ENCODE measurements at places on chromosomes 16 and 17. TPM values are rescaled to one million over a fixed set of nuclear protein-coding genes. Genes with fewer than 3 reads are reported as not detected.

Gene PPY
- not detected for total RNA-seq

Gene BCL6B
- not detected for total RNA-seq

DNA sequence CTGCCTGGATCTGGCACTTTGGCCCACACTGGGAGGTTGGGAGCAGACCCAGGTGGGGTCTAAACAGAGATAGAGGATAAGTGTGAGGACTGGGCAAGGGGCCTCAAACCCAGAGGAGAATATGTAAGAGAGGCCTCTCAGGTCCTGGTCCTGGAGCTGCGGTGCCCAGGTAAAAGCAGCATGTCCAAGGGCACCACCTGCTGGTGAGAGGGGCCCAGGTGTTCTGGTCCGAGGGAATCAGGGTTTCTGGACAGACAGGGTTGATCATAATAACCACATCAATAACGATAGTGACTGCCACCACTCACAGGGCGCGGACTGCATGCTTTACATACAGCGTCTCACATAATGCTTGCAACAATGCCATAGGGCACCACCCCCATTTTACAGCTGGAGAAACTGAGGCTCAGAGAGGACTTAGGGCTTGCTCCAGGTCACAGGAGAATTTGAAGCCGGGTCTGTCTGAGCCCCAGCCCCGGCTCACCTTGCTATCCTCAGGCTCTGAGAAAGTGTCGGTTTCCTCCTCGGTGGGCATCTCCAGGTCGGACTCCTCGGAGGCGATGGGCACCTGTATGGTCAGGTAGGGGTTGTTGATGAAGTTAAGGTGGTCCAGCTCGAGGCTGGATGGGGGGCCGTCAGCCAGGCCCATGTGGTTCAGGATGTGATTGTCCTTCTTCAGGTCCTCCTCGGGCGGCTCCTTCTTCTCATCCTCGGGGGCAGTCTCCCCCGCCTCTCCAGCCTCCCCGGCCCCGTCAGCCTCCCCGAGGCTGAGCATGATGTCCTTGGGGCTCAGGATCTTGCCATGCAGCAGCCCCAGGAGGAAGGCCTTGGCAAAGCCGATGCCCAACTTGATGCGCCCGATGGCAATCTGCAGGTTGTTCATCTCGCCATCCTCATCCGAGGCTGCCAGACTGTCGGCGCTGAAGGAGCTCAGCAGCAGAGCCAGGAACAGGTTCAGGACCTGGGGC lies 19.1 kb upstream of the CD79B start:
- DNase-seq, result peak; percentile 60
- H3K4me1 ChIP-seq, result no peaks in the 10 kb centered on the region
- no peak overlapping the region for H3K4me3 ChIP-seq
- no peak overlapping the region for H3K27ac ChIP-seq
- H3K36me3 ChIP-seq, result no peaks in the 10 kb centered on the region

- H3K27ac ChIP-seq, result no peak overlapping the region
- no peaks in the 10 kb centered on the region for H3K36me3 ChIP-seq
- no peaks in the 10 kb centered on the region for H3K4me1 ChIP-seq
- H3K4me3 ChIP-seq, result no peak overlapping the region
- peak; percentile 47 for DNase-seq
- H3K27me3 ChIP-seq, result no peaks in the 10 kb centered on the region
These were observed 70.6 kb upstream of the CLEC3A start for GRCh38 chr16:77951788-77952187.

Gene TEKT5
- not detected for total RNA-seq

- H3K27ac ChIP-seq, result peak overlapping the region; percentile 95
- H3K4me1 ChIP-seq, result peaks cover 34% of the 10 kb centered on the region
- H3K27me3 ChIP-seq, result no peaks in the 10 kb centered on the region
- DNase-seq, result peak; percentile 99
- H3K36me3 ChIP-seq, result peaks cover 11% of the 10 kb centered on the region
These were observed 15.8 kb upstream of the EEF2K start for GRCh38 chr16:22190081-22190775.

DNA sequence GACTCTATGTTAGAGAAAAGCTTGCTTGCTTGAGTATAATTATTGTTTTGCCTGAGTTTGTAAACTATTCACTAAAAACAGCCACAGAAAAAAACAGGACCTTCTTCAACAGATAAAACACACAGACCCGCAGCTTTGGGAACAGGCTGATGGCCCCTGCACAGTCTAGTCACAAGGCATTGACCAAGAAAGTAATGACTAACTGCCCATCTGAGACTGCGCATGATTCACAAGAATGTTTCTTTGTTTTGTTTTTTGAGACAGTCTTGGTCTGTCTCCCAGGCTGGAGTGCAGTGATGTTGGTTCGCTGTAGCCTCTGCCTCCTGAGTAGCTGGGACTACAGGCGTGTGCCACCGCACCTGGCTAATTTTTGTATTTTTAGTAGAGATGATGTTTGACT lies 2.8 kb upstream of the ZKSCAN2 start:
- no peak for DNase-seq
- peaks cover 30% of the 10 kb centered on the region for H3K4me1 ChIP-seq
- H3K36me3 ChIP-seq, result peaks cover 26% of the 10 kb centered on the region
- H3K27ac ChIP-seq, result no peak overlapping the region
- H3K27me3 ChIP-seq, result no peaks in the 10 kb centered on the region

- DNase-seq, result no peak
- no peaks in the 10 kb centered on the region for H3K4me1 ChIP-seq
- no peak overlapping the region for H3K27ac ChIP-seq
- H3K36me3 ChIP-seq, result peaks cover 6% of the 10 kb centered on the region
These were observed 705.7 kb downstream of the MAF start for GRCh38 chr16:78894886-78895285.

Gene TBX2
- total RNA-seq, result 1.5 TPM

- no peaks in the 10 kb centered on the region for H3K27me3 ChIP-seq
- no peaks in the 10 kb centered on the region for H3K4me1 ChIP-seq
- DNase-seq, result no peak
These were observed 21.6 kb upstream of the METRNL start for GRCh38 chr17:83057793-83058265.

DNA sequence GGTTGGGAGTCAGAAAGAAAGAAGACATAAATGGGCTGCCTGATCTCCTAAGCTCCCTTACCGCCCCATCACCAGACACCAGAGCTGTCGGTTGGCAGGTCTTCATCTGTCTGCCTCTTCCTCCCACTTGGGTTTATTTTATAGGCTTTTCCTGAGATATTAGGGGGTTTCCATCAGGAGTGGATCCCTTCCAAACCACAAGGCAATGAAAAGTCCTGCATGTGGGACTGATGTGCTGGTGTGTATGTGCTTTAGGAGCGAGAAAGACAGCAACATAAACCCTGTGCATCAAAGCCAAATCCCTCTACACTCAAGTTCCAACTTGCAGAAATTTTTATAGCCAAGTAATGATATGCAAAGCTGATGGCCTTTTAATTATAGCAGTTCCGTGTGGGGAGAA lies 389.5 kb downstream of the SLC39A11 start:
- no peaks in the 10 kb centered on the region for H3K27me3 ChIP-seq
- no peaks in the 10 kb centered on the region for H3K36me3 ChIP-seq
- peak; percentile 65 for DNase-seq
- no peak overlapping the region for H3K4me3 ChIP-seq

- H3K4me1 ChIP-seq, result no peaks in the 10 kb centered on the region
- no peak overlapping the region for H3K4me3 ChIP-seq
- no peak overlapping the region for H3K27ac ChIP-seq
- no peak for DNase-seq
- peaks cover 13% of the 10 kb centered on the region for H3K27me3 ChIP-seq
These were observed 41.3 kb downstream of the GP2 start for GRCh38 chr16:20285993-20286499.

DNA sequence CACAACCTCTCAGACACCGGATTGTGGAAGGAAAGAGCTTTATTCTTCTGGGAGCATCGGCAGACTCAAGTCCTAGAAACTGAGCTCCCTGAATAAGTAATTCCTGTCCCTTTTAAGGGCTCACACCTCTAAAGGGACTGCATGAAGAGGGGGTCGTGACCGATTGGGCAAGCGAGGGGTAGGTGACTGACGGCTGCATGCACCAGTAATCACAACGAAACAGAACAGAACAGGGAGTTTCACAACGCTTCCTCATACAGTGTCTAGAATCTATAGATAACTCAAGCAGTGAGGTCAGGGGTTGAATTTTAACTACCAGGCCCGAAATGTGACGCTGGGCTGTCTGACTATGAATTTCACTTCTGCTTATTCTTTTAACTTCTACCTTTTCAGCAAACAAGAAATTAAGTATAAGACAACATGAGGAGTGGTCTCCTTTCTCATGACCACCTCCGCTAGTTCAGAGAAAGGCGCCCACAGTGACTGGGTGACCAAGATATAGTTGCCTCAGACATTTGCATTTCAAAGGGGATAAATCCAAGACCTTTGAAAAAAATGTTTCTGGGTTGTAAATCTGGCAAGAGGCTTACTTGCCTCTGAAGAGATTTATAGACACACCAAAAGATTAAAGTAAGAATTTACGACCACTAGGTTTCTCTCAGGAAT lies 88.4 kb upstream of the ATF7IP2 start:
- no peaks in the 10 kb centered on the region for H3K4me1 ChIP-seq
- H3K4me3 ChIP-seq, result no peak overlapping the region
- peaks cover 7% of the 10 kb centered on the region for H3K36me3 ChIP-seq
- no peaks in the 10 kb centered on the region for H3K27me3 ChIP-seq
- DNase-seq, result no peak

GRCh38 chr16:81279392-81279791 lies 35.4 kb upstream of the GAN start:
- H3K27ac ChIP-seq, result no peak overlapping the region
- H3K4me3 ChIP-seq, result no peak overlapping the region
- H3K27me3 ChIP-seq, result no peaks in the 10 kb centered on the region
- H3K36me3 ChIP-seq, result no peaks in the 10 kb centered on the region

Gene CD300H
- total RNA-seq, result not detected

GRCh38 chr17:39064819-39065218 lies 86.6 kb downstream of the PLXDC1 start:
- H3K27ac ChIP-seq, result no peak overlapping the region
- no peak for DNase-seq
- H3K36me3 ChIP-seq, result no peaks in the 10 kb centered on the region
- H3K4me1 ChIP-seq, result peaks cover 18% of the 10 kb centered on the region
- H3K27me3 ChIP-seq, result peaks cover 8% of the 10 kb centered on the region

DNA sequence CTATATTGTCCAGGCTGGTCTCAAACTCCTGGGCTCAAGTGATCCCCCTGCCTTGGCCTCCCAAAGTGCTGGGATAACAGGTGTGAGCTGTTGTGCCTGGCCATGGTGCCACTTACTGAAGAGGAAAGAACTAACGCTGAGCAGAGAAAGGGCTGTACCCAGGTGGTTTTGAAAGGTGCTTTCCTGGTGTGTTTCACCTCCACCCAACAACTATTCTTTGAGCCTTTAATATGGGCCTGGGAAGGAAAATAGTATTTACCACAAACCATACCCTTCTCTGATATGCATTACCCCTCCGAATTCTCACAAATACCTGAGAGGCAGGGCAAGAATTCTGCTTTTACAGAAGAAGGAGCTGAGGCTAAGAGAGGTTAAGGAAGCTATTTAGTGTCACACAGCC lies 24.8 kb downstream of the KPNA2 start:
- H3K36me3 ChIP-seq, result no peaks in the 10 kb centered on the region
- no peak overlapping the region for H3K4me3 ChIP-seq
- no peak for DNase-seq
- no peaks in the 10 kb centered on the region for H3K27me3 ChIP-seq
- peaks cover 6% of the 10 kb centered on the region for H3K4me1 ChIP-seq
- H3K27ac ChIP-seq, result no peak overlapping the region

Gene BPTF
- 54.9 TPM for total RNA-seq

DNA sequence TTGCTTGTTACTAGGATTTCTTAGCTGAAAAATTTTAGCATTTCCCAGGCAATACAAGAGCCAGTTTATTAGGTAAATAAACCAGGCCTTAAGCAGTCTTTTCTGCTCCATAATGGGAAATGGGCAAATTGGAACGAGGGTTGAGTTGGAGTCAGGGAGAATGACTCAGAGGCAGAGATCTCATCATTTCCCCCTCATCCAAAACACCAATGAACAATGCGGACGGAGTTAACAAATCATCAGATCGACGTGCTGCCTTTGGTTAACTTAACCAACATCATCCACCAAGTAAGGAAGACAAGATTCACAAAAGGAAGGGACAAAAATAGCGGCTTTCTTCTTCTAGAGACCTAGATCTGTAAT lies 243.5 kb downstream of the STX8 start:
- no peaks in the 10 kb centered on the region for H3K36me3 ChIP-seq
- no peak overlapping the region for H3K27ac ChIP-seq
- H3K4me1 ChIP-seq, result no peaks in the 10 kb centered on the region
- H3K4me3 ChIP-seq, result no peak overlapping the region
- no peaks in the 10 kb centered on the region for H3K27me3 ChIP-seq
- no peak for DNase-seq

- H3K27me3 ChIP-seq, result no peaks in the 10 kb centered on the region
- no peak for DNase-seq
- H3K4me3 ChIP-seq, result peak overlapping the region; percentile 91
- peaks cover 35% of the 10 kb centered on the region for H3K36me3 ChIP-seq
- H3K4me1 ChIP-seq, result peaks cover 12% of the 10 kb centered on the region
These were observed 17.7 kb downstream of the BCL7C start for GRCh38 chr16:30875871-30876801.

GRCh38 chr17:74199306-74200092 lies 4.0 kb upstream of the RPL38 start:
- H3K27me3 ChIP-seq, result peaks cover 59% of the 10 kb centered on the region
- no peak overlapping the region for H3K4me3 ChIP-seq
- DNase-seq, result peak; percentile 47
- H3K27ac ChIP-seq, result no peak overlapping the region
- peaks cover 21% of the 10 kb centered on the region for H3K36me3 ChIP-seq

DNA sequence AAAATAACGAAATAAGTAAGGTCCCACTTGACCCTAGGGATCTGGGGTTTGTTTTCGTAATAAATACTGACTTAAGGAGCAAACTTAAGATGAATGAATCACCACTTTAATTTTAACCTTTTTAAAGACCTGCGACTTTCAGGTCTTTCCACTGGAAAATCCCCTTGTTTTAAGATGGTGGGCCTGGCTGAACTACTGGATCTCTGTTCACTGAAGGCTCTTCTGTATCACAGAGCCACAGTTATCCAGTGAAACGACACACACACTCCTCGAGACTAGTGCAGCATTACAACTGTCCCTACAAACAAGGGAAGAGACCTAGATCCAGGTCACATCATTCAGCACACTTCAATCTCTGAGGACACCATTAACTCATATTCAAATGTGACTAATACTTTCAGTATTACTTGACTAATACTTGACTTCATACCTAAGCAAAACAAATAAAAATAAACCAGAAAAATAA lies 299.0 kb downstream of the CEP112 start:
- no peaks in the 10 kb centered on the region for H3K27me3 ChIP-seq
- H3K27ac ChIP-seq, result no peak overlapping the region
- no peaks in the 10 kb centered on the region for H3K4me1 ChIP-seq
- no peaks in the 10 kb centered on the region for H3K36me3 ChIP-seq

DNA sequence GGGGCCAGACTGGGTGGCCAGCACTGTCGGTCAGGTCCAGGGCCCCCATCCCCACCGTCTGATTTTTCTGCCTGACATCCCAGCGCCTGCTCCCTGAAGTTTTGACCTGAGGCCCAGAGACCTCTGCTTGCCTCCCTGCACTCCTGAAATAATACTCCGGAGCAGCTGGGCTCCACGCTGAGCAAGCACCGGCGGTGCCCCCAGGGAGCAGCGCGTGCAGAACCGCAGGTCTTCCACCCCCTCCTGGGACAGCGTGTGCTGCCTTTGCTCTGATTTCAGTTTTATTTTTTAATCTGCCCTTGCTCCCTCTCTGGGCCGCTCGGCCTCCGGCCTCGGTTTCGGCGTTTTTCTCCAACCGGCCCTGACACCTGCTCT lies 132.4 kb upstream of the GSE1 start:
- no peak for DNase-seq
- no peaks in the 10 kb centered on the region for H3K27me3 ChIP-seq
- peaks cover 5% of the 10 kb centered on the region for H3K4me1 ChIP-seq
- no peak overlapping the region for H3K4me3 ChIP-seq
- peaks cover 7% of the 10 kb centered on the region for H3K36me3 ChIP-seq

- peaks cover under 1% of the 10 kb centered on the region for H3K4me1 ChIP-seq
- H3K27me3 ChIP-seq, result no peaks in the 10 kb centered on the region
- no peak overlapping the region for H3K27ac ChIP-seq
- DNase-seq, result no peak
- no peak overlapping the region for H3K4me3 ChIP-seq
These were observed 34.9 kb downstream of the NDEL1 start for GRCh38 chr17:8470447-8471047.

Measured in MCF 10A (cell line).